ENCODE measurements at places on chromosomes 7 and 10.

GRCh38 chr7:111690364-111691111 is 128.2 kb upstream of the IMMP2L start:
- no peak for DNase-seq

DNA sequence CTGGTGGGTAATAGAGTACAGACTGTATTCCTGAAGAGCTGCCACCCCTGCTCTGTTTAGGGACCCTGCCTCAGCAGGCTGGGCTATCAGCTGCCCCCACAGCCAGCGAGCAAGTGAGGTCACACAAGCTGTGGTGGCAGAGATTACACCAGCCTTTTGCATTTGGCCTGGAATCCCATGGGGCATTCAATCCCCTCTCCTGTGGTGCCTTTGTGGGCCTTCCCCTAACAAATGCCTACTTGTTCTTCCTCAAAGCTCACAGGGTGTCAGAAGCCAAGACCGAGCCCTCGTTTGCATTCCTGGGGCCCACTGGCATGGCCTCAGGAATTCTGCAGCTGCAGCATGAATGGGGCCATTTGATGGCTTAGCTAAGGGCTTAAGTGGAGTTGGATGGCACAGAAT is 212.7 kb upstream of the PHYHIPL start:
- DNase-seq, result no peak

GRCh38 chr10:132423966-132424861 is 27.2 kb downstream of the PWWP2B start:
- DNase-seq, result no peak

DNA sequence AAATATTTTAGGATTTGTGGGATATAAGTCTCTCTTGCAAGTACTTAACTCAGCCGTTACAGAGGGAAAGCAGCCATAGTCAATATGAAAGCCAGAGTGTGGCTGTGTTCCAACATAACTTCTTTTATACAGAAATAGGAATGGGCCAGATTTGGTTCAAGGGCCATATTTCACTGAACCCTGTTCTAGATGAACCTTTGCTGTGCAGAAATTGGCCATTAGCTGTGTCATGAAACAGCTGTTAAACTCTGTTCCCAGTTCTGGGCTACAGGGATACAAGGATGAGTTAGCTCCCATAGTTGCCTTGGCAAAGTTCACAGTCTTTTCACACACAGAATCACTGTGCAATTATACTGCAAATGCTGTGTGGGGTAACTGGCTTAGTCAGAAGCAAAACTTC is 213.9 kb upstream of the LRRN3 start:
- DNase-seq, result no peak

- DNase-seq, result no peak
Measured at GRCh38 chr7:100127866-100128636, 1.3 kb downstream of the MBLAC1 start.

DNA sequence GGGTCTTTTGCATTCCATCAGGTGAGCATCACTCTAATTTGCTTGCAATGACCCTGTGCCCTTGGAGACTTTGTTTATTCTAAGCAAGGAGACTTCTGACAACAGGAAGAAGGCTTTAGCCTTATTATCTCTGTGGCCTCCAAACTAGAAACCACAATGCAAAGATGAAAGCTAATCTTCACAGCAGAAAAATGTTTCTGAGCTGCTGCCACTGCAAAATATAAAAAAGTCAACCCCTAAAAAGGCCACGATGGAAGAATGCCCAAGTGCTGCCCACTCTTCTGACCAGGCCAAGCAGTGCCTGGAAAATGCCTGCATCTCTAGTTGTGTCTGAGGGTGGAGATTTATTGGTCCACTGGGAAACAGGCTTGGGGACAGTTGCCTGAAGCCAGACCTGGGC is 299.9 kb downstream of the C7orf25 start:
- no peak for DNase-seq

DNA sequence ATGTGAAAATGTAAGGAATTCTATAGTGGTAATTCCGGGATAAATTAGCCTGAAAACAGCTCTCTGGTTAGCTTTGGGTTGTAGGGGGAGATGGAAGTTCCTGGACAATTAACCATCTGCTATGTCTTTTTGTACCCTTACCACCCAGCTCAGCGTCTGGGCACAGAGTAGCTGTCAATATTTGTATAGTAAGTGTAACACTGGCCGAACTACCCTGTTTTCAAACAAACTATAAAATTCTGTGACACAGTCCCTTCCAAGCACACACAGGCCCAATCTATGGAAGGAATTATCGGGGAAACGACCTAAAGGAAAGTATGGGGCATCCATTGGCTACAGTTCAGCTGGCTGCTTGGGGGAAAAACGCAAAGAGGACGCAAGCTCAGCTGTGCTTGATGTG is 869 bp upstream of the LHFPL3 start:
- no peak for DNase-seq

DNA sequence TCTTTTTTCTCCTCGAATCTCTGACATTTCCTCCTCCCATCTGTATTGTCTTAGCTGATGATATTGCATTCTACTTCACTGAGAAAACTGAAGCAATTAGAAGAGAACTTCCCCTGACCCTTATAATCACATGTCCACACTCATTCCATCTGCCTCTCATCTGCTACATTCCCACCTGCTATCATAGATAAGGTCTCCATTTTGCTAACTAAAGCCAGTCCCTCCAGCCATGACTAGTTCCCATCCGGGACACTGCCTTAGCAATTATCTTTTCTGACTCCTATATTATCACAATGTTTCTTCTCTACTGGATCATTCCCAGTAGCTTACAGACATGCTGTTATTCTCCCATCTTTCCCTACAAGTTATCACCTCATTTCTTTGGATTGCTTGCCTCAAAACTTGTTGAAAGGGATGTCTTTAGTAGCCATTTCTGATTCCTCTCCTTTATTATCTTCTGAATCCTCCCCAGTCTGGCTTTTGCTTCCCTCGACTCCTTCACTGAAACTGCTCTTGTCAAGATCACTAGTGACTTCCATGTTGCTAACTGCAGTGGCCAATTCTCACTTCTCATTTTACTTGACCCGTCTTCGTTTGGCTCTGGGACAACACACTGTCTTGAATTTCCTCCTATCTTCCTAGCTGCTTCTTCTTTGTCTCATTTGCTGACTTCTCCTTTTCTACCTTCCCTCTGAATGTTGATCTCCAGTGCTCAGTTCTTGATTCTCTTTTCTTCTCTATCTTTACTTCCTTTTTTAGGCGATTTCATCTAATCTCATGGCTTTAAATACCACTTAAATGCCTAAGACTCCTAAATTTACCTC is 35.9 kb downstream of the FZD1 start:
- DNase-seq, result no peak

DNA sequence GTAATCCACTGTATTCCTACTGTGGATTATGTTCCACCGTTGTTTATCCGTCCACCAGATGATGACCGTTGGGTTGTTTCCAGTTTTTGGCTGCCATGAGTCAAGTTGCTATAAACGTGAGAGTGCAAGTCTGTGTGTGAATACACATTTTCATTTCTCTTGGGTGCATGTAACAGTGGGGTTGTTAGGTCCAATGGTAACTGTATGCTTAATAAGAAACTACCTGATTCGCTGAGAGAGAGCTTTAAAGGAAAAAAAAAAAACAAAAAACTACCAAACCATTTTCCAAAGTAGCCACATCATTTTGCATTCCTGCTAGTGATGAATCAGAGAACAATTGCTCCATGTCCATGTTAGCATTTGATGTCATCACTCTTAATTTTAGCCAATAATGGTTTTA is 15.9 kb downstream of the UBN2 start:
- DNase-seq, result no peak

DNA sequence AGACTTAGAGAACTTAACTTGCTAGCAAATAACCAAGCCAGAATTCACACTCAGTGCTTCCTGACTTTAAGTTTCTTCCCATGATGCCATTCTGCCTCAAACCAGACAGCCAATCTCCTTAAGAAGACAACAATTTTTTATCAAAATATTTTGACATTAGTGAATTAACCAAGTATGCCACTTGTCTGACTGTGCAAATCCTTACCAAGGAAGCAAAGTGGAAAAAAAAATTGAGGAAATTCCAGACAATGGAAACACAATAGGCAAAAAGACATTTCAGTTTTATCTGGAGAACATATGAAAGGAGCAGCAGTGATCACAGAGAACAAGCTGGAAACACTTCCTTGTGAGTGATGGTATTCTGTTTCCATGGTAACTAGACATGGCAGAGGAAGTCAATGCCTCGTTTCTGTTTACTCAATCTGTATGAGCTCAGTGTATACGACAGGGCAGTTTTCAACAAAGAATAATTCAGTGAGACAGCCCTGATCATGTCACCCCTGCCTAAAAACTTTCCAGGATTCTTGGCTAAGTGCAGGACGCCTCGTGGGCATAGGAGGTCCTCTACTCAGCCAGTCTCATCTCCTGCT is 114.2 kb downstream of the DYNC1I1 start:
- peak; percentile 50 for DNase-seq

- no peak for DNase-seq
Measured at GRCh38 chr10:124903111-124903510, 38.8 kb upstream of the ZRANB1 start.
